ENCODE measurements at places on chromosomes 6 and 20.

DNA sequence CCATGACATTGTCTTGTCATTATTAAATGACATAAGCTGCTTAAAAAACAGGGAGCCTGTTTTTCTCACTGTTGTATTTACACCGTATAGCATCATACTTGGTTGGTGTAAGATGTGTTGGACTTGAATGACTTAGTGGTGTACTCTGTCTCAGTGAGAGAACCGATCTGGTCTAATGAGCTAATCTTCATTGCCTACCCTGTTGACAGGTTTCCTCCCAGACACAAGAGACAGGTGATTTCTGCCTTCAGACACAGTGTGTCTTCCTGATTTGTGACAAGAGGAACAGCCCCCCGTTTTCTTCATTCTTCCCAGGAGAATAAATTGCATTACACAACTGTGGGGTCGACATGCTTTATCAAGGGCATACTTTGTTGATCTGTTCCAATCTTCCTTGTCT, 137.2 kb upstream of the ID4 start:
- no peak for DNase-seq

DNA sequence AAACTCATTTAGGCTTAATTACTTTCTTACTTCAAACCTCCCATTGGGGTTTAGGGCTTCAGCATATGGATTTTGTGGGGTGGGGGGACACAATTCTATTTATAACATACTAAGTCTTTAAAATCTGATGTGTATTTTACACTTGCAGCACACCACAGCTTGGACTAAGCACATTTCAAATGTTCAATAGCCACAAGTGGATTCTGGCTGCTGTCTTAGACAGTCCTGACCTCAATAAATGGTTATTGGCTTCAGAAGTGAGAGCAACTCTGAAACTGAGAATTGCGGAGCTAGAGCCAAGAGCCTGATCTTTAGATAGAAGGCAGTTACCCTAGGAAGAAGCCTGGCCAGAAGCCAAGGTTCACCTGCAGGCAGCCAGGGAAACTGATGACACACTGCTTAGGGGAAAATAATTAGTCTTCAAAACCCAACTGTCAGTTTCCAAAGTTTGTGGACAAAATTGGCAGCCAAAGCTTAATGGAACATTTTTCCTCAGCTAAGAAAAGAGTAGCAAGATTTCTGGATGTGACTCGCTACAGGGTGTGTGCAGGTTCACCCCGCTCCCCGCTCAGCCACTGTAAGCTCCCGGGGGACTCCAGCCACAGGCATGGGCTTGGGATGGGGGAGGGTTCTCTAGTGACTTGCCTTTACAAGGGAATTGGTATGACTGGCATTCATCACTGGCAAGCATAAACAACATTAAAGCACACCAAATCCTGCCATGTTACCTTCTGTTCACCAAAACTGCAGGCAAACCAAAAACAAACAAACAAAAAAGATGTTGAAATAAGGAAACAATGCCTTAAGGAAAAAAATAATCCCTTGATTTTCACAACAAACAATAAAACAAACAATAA, 219.8 kb downstream of the TFAP2A start:
- no peak for DNase-seq

GRCh38 chr6:117449549-117450439, 24.1 kb upstream of the ROS1 start:
- DNase-seq: peak; percentile 88

DNA sequence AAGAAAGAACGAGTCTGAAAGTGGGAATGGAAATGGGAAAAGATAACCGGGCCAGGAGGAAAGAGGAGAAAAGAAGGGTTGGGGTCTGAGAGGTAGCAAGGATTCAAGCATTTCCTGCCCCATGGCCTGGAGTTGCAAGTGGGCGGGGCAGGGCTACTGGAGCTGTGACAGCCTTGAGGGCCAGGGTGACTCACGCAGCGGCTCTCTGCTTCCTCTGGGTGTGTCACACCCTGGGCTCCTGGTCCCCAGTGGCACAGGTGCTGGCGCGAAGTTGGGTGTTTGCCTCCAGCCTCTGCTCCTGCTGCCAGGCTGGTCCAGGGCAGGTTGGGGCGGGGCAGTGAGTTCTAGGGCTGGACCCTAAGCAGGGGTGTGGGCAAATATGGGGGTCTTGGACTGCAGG, 3.3 kb upstream of the ULBP3 start:
- DNase-seq: no peak

GRCh38 chr6:100305209-100305869, 159.4 kb downstream of the SIM1 start:
- peak; percentile 62 for DNase-seq

- no peak for DNase-seq
Observed at GRCh38 chr6:118939683-118940082, 4.7 kb upstream of the MCM9 start.

GRCh38 chr6:152098683-152099082, 291.2 kb downstream of the ESR1 start:
- DNase-seq: no peak

DNA sequence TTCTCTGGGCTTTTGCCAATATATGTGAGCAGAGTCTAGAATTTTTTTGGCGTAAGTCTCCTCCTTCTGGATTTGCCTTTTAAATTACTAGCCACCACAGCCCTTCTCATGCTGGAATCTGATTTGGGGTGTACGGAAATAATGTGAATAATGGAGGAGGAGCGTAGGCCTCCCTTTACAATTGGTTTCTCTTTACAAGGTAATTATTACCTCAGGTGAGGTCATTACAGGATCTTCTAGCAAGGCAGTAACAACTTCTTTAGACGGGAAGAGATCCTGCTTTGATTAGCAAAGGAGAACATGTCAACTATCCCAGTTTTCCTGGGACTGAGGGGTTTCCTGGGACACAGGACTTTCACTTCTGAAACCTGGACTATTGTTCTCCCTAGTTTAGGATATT, 8.9 kb downstream of the RWDD2A start:
- DNase-seq: no peak

DNA sequence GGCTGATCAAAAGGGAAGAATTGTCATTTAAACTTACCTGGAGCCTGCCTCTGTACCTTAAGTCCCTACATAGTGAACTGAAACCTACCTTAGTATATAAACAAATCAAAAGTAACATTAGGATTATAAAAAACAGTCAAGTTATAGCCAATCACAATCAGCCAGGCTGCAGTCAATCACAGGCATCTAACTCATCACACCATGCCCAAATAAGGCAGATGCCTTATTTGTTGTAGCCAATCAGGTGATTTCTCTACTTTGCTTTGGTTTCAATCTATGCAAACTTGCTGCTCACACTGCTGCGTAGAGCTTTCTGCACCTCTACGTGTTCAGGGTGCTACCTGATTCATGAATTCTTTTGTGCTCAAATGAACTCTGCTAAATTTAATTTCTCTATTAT, 18.3 kb upstream of the DEFB113 start:
- DNase-seq: no peak

DNA sequence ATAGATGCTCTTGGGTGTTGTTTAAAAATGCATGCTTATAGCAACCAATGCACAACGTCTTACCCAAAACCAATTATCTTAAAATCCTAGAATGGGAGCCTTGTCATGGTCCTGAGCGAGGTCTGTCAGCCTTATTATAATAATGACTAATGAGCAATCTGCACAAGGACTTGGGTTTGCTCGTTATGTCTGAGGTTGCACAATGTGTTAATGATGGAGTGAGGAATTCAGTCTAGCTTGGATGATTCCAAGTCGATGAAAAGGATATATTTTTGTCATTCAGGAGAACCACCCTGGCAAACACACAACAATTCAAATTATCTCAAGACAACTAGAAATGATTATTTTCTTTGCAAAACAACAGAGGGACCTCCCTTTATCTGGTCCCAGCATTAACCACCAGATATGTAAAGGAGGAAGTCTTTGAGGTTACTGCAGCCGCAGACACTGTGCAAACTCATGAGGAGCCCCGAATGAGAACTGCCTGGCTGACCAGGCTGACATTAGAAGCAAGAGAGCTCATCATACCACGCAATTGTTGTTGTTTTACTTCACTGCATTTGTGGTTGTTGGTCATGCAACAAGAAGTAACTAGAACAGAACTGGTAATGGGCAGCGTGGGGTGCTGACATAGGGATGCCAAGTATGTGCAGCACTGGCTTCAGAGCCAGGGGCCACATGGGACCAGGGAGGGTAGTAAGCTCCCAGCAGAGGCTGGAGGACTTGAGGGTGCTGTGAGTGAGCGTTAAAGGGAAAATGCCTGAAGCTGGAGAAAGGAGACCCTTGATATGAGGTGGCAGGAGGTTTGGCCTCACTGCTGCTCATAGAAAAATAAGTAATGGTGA, 488.3 kb downstream of the CDH26 start:
- DNase-seq: no peak

DNA sequence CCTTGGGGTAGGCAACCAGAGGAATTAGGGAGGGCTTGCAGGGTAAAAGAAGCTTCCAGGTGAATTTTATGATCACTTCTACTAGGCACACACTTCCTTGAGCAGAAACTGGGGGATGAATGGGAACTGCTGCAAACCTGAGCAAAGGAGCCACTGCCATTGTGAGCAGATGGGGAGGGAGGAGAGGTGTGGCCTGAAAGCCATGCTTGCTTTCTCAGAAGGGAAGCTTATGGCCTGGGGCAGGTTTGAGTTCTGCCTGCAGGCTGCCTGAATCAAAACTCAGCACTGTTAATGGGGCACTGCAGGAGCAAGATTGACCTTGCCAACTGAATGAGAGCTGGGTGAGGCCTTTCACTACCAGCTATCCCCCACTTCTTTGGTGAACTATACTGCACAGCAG, 328.1 kb downstream of the NKAIN2 start:
- no peak for DNase-seq

DNA sequence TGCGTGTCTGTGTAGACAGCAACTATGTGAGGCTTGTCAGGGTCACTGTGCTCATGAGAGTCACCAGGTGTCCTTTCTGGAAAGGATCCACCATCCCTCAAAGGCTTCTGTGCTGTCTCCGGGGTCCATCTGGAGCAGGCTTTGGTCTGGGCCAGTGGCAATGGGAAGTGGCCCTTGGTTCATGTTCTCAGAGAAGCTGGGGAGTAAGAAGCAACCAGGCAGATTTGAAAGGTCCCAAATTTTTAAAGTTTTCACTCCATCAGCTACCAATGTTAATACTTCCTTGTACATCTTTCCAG, 68.2 kb downstream of the GCNT2 start:
- no peak for DNase-seq

All from astrocyte of the spinal cord (primary cell).